Ammon's horn (tissue), 1 donor: ENCODE measurements at places on chromosomes 7 and 10.
A peak's percentile ranks its signal among the peaks of the same experiment; 100 is the strongest.

- no peak for DNase-seq
These were observed 574.3 kb downstream of the TCERG1L start for GRCh38 chr10:130737186-130737585.

GRCh38 chr10:30755441-30755953 lies 125.9 kb upstream of the LYZL2 start:
- no peak for DNase-seq

- DNase-seq, result no peak
These were observed 98.5 kb downstream of the TPST1 start for GRCh38 chr7:66303454-66304155.

DNA sequence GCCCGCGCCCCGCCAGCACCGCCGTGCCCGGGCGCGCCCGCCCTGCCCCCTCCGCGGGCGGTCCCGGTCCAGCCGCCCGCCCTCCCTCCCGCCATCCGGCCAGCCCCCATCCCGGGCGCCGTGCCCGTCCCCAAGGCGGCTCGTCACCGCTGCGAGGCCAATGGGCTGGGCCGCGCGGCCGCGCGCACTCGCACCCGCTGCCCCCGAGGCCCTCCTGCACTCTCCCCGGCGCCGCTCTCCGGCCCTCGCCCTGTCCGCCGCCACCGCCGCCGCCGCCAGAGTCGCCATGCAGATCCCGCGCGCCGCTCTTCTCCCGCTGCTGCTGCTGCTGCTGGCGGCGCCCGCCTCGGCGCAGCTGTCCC lies at the start of gene HTRA1:
Gene HTRA1 (plus strand): TSS at position 187 of the 362 bp plus-strand sequence. CDS start 100 bp downstream, at position 287.
- peak; percentile 92 for DNase-seq

GRCh38 chr7:17401791-17402627 lies 103.6 kb downstream of the AHR start:
- no peak for DNase-seq

- DNase-seq, result no peak
These were observed 357.4 kb downstream of the PLXNA4 start for GRCh38 chr7:132218876-132219275.

- DNase-seq, result no peak
These were observed 68.8 kb downstream of the TRIL start for GRCh38 chr7:28889290-28889689.

DNA sequence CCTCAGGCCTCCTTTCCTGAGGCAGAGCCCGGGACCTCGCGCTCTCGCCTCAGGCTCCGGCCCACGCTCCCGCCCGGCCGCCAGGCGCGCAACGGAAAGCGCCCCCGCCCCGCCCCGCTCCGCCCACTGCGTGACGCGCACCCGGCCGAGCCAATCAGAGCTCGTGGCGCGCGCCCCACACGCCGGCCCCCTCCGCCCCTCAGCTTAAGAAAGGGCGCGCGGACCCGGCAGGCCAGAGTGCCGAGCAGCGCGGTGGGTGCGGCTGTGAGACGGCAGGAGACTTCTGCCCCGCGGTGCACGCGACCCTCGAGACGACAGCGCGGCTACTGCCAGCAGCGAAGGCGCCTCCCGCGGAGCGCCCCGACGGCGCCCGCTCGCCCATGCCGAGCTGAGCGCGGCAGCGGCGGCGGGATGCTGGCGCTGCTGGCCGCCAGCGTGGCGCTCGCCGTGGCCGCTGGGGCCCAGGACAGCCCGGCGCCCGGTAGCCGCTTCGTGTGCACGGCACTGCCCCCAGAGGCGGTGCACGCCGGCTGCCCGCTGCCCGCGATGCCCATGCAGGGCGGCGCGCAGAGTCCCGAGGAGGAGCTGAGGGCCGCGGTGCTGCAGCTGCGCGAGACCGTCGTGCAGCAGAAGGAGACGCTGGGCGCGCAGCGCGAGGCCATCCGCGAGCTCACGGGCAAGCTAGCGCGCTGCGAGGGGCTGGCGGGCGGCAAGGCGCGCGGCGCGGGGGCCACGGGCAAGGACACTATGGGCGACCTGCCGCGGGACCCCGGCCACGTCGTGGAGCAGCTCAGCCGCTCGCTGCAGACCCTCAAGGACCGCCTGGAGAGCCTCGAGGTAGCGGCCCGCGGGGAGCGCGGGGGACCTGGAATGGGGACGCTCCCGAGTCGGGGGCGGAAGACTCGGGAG lies at the start of gene NPTX2:
Gene NPTX2 (plus strand): TSS at position 235 of the 909 bp plus-strand sequence. CDS start 177 bp downstream, at position 412.
- peak; percentile 87 for DNase-seq

GRCh38 chr7:121398246-121398645 lies 2.1 kb upstream of the FAM3C start:
- DNase-seq, result peak; percentile 48

- DNase-seq, result no peak
These were observed 99.7 kb downstream of the MAPK8 start for GRCh38 chr10:48406204-48406603.

- DNase-seq, result no peak
These were observed 222.0 kb downstream of the TWIST1 start for GRCh38 chr7:18895456-18895855.

- peak; percentile 66 for DNase-seq
These were observed 44.3 kb downstream of the INSYN2A start for GRCh38 chr10:127151981-127152699.

DNA sequence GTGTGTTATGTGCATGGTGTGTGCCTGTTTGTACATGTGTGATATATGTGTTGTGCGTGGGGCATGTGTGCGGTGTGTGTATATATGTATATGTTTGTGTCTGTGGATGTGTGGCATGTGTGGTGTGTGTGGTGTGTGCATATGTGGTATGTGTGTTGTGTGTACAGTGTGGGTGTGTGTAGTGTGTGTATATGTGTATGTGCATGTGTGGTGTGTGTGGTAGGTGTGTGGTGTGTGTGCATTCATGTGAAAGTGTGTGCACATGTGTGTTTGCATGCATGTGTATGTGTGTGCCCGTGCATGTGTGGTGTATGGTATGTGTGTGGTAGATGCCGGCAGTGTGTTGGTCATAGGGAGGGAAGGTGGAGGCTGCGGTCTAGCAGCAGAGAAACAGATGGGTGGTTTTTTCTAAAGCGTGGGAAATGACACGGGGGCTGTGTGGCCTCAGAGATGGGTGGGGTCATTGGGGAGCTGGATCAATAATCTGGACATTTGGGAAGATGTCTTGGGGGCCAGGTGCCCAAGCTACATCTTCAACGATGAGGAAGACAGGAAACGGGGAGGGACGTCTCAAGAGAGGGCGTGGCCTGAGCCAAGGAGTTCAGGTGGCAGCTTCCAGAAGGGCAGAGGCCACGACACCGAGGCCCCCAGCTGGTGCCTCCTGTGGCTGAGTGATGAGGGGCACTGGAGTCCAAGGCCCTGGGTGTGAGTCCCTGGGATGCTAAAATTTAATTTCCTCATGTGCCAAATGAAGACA lies 481.3 kb downstream of the DNAJB6 start:
- no peak for DNase-seq

GRCh38 chr10:131559450-131559911 lies 248.0 kb upstream of the TCERG1L start:
- DNase-seq, result no peak

- no peak for DNase-seq
These were observed 5.3 kb downstream of the NEUROG3 start for GRCh38 chr10:69567920-69568319.

DNA sequence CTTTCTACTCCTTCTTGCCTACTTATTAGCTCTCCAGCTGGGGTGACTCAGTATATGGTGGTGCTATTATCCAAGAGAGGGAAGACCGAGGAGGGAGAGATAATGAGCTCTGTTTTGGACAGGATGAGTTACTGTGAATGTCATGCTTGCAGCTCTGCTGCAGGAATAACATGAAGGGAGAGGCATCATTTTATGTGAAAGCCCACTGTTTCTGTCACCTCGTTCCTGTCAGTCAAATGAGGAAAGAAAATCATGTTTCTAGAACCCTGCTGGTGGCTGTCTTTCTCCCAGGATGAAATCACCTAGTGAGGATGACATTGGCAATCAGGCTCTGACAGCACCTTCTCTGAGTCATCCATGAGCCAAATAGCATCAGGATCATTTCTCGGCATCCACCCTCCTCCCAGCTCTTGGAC lies 1291.6 kb upstream of the AUTS2 start:
- no peak for DNase-seq

DNA sequence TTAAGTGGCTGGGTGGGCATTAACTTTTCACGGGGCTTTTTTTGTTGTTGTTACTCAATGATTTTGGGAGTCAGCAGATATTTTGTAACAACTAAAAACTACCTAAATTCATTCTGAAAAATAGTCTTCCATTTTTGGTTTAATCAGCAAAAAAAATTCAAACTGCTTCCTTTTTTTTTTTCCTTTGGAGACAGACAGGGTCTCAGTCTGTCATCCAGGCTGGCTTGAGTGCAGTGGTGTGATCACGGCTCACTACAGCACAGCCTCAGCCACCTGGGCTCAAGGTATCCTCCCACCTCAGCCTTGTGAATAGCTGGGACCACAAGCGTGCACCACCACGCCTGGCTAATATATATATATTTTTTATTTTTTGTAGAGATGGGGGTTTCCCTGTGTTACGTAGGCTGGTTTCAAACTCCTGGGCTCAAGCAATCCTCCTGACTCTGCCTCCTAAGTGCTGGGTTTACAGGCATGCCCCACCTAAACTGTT lies 36.5 kb downstream of the SKIDA1 start:
- no peak for DNase-seq

- no peak for DNase-seq
These were observed 3.3 kb downstream of the TMEM140 start for GRCh38 chr7:135151132-135151531.

- DNase-seq, result peak; percentile 69
These were observed 562 bp downstream of the TMEM243 start for GRCh38 chr7:87218796-87219544.

GRCh38 chr10:122549636-122550035 lies 10.9 kb upstream of the DMBT1 start:
- DNase-seq, result no peak

GRCh38 chr10:78259391-78259790 lies 225.7 kb downstream of the RPS24 start:
- DNase-seq, result no peak

- no peak for DNase-seq
These were observed 62.5 kb upstream of the KCNMA1 start for GRCh38 chr10:77700086-77700485.

GRCh38 chr7:6032641-6033040 lies 1.5 kb downstream of the ANKRD61 start:
- no peak for DNase-seq

GRCh38 chr7:47536661-47537611 lies 45.0 kb downstream of the TNS3 start:
- DNase-seq, result peak; percentile 39

GRCh38 chr7:115005953-115006352 lies 84.1 kb downstream of the MDFIC start:
- no peak for DNase-seq
